Non-pigmented ciliary epithelial cell (primary cell): ENCODE measurements at places on chromosomes 1 and 21.

- DNase-seq, result no peak
Measured at GRCh38 chr1:88800382-88801051, 90.8 kb downstream of the GTF2B start.

GRCh38 chr1:223231011-223231572 is 88.0 kb upstream of the TLR5 start:
- no peak for DNase-seq

GRCh38 chr1:59617434-59617833 is 197.3 kb upstream of the HOOK1 start:
- DNase-seq, result no peak

DNA sequence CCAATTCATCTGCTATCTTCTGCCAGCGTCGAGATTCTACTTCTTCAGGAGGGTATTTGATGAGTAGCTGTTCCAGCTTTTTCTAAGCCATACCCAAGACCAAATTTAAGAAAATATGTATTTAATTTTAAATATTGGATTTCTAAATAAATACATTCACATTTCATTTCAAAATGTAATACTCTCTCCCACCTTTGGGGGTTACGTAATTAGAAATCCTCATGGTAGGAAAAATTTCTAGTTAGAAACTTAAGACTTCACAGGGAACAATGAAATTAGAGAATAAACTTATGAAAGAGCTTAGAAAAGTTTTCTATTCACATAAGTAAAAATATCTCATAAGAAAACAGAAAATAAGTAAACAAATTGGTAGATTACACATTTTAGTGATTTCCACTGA is 102.9 kb downstream of the ZZZ3 start:
- no peak for DNase-seq

GRCh38 chr21:32817208-32817607 is 45.7 kb upstream of the PAXBP1 start:
- no peak for DNase-seq

- peak; percentile 83 for DNase-seq
Measured at GRCh38 chr21:41112740-41113692, 54.9 kb upstream of the BACE2 start.

GRCh38 chr1:236540813-236541465 is 17.2 kb downstream of the LGALS8 start:
- no peak for DNase-seq

- no peak for DNase-seq
Measured at GRCh38 chr1:216521477-216521876, 98.2 kb upstream of the USH2A start.

GRCh38 chr1:228131766-228132165 is 8.3 kb upstream of the GUK1 start:
- DNase-seq, result no peak

DNA sequence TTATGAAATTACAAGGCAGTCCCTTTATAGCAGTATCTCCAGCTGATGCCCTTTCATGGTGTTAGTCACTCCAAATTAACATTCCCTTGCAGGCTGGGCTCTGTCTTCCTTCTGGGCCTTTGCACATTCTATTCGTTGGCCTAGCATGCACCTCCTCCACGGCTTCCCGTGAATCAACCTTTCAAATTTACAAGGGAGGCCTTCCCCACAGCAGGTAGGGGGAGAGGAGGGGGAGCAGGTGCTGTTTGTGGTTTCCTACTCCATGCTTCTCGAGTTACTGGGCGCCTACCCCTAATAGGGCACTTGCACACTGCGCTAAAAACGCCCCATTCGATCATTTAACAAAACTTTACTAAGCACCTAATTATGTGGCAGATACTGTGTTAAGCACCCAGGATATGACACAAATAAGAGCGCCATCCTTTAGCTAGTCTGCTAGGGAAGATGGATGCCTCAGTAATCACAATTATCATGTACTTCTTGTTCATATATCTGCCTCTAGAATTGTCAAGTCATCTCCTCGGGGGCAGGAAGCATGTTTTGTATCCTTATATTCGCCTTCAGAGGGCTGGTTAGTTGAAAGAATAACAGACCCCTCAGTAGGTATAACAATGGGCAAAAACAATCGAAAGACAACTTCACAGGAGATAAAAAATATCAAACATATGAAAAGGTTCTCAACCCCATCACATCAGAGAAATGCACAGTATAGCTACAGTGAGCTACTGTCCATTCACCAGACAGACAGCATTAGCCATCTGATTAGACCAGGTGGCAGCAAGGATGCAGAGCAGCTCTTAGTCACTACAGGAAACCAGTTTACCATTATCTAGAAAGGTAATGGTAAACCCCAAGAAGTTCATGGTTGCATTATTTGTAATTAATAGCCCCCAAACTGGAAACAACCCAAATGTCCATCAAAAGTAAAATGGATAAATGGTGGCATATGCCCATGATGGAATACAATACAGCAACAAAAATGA is 1.7 kb upstream of the ADAR start:
- DNase-seq, result no peak

GRCh38 chr1:163876546-163876945 is 554.8 kb downstream of the NUF2 start:
- DNase-seq, result no peak

DNA sequence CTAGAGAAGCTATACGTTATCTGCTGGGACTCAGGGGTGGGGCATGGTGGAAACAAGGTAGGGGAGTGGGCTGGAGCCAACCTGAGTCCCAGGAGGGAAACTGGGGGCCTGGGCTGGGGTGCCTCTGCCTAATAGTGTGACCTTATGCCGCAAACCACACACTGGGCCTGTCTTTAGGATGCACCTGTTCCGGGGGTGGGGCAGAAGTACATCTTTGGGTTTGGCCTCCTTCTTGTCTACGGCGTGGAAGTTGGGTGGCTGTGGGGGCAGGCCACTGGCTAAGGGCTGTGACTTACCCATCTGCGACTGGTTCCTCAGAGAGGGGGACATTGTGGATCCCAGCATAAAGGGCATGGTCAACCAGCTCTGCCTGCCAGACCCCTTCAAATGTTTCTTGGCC is 44.2 kb downstream of the FAAH start:
- DNase-seq, result no peak

- DNase-seq, result no peak
Measured at GRCh38 chr1:234499119-234499942, 20.4 kb upstream of the TARBP1 start.

DNA sequence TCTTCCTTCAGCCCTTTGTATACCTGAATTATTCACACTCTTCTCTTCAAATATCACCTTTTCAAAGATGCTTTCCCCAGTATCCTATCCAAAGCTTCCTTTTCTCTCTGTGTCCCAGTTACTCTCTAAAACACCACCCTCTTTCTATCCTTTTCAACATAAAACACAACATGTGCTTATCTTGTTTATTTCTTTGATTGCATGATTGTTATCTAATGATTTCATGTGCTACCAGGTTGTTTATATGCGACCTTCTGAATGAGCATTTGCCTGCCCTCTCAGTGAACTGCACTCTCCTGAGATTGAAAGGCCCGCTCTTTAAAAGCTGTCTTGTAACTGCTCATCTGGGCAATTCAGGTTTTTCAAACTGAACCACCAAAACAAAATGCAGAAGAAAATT is 97.7 kb upstream of the FGGY start:
- no peak for DNase-seq

DNA sequence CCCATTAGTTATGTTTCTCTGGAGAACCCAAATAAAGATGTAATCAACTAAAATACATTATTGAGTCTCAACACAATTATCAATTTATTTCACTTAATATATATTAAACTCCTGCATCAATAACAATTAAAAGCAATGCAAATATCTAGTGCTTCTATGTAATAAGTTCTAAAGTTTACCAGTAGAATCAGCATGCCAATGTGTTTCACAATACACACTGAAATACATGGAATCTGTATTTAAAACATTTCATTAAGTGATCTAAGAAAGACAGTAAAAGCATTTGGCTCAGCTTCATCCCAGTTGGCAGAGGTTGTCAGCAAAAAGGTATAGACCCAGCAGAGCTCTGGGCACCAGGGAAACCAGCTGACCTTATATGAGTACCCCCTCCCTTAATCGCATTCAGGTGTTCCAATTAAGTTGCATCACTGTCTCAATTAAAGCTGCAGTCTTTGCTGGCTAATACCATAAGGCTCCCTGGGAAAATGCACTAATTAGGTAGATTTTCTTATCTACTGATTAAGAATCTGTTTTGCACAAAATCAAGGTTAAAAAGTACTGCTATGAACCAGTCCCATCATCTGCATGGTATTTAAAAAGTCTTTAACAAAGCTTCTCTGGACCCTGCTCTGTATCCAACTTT is 63.1 kb downstream of the NIBAN1 start:
- DNase-seq, result no peak

- DNase-seq, result peak; percentile 86
Measured at GRCh38 chr1:84619383-84620102, 45.3 kb upstream of the CTBS start.

- DNase-seq, result no peak
Measured at GRCh38 chr21:44951186-44951915, 11.5 kb downstream of the SLX9 start.

DNA sequence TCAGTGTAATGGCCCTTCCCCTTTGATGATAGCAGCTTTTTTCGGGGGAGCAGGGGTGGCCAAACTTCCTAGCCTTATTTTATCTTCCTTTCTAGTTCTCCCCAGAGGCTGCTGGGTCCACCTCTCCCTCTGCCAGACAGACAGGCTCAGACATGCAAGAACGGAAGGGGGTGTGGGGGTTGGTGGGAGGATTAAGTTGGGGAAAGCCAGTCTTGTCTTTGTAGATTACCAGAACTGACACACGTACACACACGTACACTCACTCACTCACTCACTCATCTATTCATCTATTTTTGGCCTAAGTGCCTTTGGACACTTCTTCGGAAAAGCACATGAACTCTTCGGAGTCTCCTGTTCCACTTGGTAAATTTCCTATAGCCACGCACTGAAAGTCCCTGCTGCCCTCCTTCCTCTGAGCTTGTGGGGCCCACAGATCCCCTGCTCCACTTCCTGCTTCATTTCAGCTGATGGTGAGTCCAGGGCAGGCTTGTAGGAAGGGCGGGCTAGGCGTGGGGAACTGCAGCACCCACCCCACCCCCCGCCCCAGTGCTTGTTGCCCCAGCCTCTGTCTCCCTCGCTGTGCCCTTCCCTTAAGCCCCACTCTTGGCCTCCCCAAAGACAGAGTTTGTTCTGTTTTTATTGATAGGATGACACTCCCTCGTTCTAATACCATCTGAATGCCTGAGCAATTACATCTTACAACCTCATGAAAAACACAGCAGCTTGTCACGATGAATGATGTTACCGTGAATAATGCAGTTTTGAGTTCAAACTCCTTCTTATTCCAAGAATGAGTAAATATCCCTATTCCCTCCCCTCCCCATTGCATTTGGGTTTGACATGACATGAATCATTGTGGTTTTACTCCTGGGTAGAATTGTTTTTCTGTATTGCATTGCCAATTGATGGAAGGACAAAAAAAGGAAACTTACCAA is 60.7 kb upstream of the ATP5PO start:
- DNase-seq, result peak; percentile 95

- DNase-seq, result no peak
Measured at GRCh38 chr1:244273262-244273844, 178.4 kb downstream of the ADSS2 start.

GRCh38 chr1:95547005-95547404 is 313.0 kb downstream of the RWDD3 start:
- DNase-seq, result no peak

DNA sequence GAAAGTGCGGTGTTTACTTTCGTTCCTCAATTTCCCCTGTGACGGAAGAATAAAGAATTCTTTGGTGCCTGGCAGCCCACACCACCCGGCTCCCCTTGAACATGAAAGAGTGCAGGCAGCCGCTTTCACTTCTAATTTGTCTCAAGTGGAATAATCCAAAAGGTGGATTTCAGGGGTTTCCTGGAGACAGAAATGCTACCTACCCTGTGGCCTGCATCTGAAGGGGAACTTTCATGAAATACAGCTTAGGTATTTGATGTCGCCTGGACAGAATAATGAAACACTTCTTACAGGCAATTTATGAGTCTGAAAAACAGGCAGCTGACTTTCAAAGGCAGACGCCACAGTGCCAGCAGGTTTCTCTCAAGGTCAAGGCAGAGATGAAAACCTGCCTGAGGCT is 169.5 kb upstream of the USP24 start:
- no peak for DNase-seq

DNA sequence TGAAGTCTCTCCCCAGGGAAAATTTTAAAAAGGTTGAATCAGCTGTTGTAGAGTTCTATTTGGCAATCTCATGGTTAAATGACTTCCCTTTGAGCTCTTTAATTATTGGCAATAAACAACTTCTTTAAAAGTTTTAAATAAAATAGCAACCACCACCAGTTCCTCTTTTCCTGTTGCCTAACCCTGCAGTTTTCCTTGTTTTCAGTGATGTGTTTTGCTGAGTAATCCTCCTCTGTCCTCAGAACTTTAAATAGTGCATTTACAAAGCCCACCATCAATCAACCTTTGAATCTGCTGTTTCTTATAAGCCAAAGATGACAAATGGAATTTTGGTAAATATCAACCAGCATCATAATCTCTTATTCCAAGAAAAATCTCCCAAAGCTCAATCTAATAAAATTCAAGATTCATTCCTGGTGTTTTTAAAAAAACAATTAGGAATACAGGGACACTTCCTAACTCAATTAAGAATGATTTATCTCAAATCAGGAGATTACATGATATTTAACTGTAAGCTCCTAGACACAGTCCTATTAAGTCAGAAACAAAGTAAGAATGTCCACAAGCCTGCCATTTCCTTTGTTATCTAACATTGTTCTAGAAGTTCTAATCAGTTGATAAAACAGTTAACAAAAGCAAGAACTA is 14.8 kb downstream of the AVPR1B start:
- no peak for DNase-seq

DNA sequence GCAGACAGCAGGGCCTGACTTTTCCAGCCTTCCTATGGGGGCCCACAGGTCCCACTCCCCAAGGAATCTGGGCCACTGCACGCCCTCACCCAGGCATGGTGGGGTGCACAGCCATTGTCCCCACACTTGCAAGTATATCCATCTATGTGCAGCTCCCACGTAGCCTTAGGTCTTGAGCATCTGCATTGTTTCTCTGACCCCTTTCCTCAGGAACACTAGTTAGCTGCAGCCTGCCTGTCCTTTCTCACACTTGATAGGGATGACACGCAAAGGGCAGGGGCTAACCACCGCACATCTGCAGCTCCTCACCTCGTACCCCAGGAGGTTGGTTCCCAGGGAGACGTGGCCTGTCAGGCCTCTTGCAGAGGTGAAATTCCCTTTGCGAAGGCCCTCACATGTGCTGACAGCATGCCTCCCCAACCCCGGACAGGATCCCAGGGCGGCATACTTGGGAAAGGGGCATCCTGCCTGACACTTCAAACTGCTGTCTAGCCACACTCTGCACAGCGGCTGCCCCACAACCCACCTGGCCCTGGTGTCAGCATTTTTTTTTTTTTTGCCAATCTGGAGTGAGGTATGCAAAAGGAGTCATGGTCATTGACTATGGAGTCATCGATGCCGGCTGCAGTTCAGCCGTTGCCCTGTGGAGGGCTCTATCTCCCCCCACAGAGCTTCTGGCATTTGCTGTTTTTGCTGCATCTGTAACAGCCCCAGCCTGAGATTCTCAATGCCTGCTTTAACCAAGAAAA is 5.0 kb downstream of the JMJD4 start:
- DNase-seq, result peak; percentile 13
